ENCODE measurements at places on chromosomes 5 and 9.

- no peak for DNase-seq
Observed at GRCh38 chr5:142164315-142164714, 55.7 kb downstream of the NDFIP1 start.

DNA sequence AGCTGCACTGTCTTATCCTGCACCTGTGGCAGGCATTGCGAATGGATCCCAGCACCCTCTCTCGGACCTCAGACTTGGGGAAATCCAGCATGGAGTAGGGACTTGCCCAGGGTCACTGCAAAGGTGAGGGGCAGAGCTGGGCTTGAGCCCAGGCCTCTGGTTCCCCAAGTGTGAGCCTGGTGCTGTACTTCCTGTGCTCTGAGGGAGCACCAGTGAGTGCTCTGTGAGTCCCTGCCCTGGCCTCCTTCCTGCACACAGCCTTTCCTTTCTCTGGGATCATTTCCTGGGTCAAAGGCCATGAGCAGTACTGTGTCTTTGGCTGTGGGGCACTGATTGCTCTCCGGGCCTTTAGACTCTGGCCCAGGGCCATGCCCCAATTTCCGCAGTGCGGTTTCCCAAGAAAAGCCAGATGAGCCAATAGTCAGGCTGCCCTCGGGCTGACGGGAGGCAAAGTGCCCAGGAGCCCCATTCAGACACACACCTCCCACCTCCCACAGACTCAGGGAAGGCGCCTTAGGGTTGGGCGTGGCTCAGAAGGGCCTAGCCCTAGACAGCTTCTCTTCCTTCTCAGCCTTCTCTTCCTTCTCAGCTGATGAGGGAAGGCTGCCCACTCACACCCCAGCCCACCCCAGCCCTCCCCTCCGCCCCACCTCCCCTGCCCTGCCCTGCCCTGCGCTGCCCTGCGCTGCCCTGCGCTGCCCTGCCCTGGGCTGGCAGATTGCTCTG is 23.3 kb upstream of the TRIM14 start:
- no peak for DNase-seq

DNA sequence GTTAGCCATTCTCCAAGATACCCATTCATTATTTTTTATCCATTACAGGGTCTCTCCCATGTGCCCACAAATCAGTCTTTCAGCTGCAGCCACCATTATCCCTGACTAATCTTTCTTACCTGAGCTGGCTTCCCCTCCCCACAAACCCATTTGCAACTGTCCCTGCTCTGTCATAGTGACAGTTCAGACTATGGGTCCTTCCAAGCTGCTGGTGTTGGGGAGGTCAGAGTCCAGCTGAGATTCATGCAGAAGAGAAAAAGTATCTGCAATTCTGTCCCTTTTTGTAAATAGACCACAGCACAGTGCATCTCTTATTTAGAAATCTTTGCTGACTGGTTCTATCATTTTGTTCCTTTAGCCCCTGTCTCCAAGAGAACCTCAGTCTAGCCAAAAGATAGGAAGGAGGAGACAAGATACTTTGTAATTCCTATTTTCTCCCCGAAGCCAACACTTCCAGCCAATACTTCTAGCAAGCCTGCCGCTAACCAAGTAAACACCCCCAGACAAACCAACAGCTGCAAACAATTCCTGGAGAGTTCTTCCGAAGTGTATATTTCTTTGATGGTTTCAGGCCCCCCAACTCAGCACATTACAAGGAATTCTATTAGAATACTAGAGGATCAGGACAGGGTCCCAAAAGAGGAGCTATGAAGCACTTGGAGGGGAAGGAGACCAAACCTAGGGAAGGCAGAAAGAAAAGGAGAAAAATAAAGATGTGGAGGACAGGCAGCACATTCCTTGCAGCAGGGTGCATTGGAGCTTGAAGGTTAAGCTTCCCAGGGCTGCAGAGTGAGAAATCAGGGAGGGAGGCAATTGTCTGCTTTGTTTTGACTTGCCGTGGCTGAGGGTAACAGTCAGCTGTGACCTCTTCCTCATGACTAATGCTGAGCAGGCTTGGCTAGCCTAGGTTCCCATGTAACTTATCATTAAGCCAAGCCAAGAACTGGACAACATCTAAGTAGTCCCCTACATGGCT is 148.5 kb downstream of the SGCD start:
- no peak for DNase-seq

- DNase-seq: no peak
Observed at GRCh38 chr5:133635051-133635450, 22.7 kb upstream of the FSTL4 start.

DNA sequence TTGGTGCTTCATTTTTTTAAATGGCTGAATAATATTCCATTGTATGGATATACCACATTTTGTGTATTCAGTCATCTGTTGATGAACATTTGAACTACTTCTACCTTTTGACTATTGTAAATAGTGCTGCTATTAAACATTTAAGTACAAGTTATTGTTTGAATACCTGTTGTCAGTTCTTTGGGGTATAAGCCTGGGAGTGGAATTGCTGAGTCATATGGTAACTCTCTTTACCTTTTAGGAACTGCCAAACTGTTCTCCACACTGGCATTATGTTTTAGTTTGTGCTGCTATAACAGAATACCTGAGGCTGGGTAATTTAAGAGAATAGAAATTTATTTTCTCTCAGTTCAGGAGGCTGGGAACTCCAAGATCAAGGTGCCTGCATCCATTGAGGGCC is 15.7 kb upstream of the PDE8B start:
- DNase-seq: no peak

All from stimulated activated CD8-positive, alpha-beta memory T cell treated with anti-CD3 and anti-CD28 coated beads, Interleukin-4, amount 100 ng/mL, for 24 hours (primary cell).